Activated naive CD4-positive, alpha-beta T cell treated with anti-CD3 and anti-CD28 coated beads, Interleukin-2, amount 10 ng/mL, durations not matched to agents 7 days and 5 days (primary cell): ENCODE measurements at places on chromosomes 16 and 17.
A peak's percentile ranks its signal among the peaks of the same experiment; 100 is the strongest.

DNA sequence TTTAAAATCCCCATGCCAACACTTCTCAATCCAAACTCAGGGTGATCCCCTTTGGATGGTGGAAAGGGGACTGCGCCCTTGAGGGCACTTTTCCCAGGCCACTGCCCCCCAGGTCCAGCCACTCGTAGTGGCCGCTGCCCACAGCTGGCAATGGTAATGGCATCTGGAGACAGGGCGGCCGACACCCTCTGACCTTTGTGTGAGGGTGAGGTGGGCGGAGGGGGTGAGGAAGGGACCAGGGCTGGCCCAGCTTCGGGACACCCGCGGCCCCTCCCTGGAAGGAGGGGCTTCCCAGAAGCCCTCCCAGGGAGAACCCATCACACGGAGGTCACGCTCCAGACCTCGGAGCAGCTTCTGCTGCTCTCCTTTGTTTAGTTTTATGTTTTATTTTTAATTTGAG is 289.7 kb downstream of the FOXL1 start:
- no peak for DNase-seq

DNA sequence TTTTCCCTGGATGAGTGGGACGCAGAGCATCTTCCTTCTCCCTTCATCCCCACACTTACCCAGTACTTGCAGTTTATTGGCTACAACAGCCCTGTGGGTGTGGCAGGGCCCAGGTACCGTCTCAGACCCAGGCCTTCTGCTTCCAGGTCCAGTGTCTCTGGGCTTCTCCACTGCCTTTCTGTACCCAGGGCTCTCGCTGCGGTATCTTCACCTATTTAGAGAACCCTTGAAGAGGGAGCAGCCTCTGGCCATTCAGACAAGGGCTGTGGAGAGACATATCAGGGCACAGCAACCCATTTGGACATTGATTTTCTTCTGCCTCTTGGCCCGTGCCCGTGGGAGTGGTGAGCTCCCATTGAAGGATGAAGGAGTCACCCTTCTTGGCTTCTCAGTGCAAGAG is 17.3 kb downstream of the TBX4 start:
- no peak for DNase-seq

GRCh38 chr16:13189250-13189649 is 287.9 kb downstream of the SHISA9 start:
- DNase-seq: no peak

DNA sequence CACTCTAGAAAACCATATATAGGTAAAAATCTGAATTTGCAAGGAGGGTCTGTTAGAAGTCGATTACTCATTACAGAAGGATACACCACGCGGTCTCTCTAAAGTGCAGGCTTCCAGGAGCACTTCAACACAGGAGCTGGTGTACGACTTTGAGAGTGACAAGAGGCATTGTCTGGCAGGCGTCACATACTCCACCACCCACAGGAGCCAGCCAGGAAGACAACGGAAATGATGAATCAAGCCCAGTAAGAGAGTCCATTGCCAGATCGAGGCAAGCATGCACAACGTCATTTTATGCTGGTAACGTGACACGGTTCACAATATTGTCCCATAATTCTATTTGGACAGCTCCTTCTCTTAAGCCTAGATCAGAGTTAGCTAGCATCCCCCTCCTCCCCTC is 15.0 kb upstream of the CACNG4 start:
- DNase-seq: no peak

DNA sequence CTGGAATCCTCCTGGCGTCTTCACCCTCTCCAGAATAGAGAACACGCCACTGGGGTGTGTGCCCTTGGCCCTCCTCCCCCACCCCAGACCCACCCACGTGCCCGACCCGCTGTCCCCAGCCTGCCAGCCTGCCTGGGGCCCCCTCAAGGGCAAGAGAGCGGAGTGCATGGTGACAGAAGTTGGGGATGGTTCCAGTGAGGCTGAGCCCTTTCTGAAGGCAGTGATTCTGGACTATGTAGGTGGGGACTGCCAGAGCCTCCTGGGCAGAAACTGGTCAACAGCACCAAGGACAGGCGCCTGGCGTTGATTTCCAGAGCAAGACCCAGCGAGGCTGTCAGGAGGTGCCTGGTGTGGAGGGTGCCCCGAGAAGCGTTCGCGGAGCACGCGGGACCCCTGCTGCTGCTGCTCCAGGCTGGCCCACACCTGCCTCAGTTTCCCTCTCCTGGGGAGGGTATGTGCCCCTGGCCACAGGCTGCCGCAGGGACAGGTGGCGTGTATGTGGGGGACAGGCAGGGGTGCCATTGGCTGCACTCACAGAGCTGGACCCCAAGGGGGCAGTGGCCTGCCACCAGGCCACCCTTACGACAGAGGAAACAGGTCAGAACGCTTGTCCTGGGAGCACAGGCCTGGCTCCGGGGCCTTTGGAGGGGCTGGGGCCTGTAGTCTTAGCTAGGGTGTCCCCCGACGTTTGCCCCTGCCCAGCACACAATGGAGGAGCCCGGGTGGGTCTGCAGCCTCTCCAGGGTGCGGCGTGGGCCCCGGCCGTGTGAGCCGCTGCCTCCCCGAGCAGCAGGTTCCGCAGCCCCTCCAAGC is 1.2 kb downstream of the SSTR5 start:
- DNase-seq: no peak

GRCh38 chr17:74520016-74520434 is 11.2 kb downstream of the CD300LB start:
- no peak for DNase-seq

DNA sequence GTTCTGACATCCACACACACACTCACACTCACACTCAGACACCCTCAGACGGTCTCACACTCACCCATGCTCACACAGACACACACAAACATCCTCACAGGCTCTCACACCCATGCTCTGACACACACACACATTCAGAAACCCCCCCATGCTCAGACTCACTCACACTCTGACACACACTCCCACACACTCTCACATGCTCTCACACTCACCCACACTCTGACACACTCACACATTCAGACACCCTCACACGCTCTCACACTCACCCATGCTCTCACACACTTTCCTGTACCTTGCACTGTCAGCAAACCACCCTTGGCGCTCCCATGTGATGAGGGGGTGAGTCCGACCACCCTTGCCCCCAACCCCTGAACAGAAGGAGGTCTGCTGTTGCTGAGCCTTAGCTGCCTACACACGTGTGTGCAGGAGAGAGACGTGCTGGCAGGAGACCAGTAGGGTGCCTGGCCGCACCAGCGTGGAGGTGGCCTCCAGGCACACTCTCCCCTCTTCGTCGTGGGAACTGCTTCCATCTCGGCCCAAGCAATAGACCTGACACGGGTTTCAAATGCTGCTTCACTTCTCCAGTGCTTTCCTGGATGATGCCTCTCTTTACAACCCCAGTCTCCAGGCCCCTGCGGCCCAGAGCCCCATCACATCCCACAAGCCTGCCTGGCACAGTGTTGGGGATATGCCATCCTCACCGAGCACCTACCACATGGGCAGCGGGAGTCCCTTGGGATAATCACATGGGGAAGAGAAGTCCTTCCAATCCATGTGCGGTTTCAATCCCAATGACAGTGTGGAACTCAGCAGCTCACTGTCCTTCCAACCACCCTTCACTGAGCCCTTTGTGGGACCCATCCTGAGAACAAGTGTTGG is 267.8 kb upstream of the FOXF1 start:
- DNase-seq: no peak

- DNase-seq: no peak
Measured at GRCh38 chr17:32927724-32928585, at the start of gene TMEM98. Gene TMEM98, plus strand, starts transcription at chr17:32928153. Its CDS starts 3,376 bp downstream, at chr17:32931529.

- no peak for DNase-seq
Measured at GRCh38 chr17:42857389-42857788, 6.4 kb downstream of the AOC3 start.

DNA sequence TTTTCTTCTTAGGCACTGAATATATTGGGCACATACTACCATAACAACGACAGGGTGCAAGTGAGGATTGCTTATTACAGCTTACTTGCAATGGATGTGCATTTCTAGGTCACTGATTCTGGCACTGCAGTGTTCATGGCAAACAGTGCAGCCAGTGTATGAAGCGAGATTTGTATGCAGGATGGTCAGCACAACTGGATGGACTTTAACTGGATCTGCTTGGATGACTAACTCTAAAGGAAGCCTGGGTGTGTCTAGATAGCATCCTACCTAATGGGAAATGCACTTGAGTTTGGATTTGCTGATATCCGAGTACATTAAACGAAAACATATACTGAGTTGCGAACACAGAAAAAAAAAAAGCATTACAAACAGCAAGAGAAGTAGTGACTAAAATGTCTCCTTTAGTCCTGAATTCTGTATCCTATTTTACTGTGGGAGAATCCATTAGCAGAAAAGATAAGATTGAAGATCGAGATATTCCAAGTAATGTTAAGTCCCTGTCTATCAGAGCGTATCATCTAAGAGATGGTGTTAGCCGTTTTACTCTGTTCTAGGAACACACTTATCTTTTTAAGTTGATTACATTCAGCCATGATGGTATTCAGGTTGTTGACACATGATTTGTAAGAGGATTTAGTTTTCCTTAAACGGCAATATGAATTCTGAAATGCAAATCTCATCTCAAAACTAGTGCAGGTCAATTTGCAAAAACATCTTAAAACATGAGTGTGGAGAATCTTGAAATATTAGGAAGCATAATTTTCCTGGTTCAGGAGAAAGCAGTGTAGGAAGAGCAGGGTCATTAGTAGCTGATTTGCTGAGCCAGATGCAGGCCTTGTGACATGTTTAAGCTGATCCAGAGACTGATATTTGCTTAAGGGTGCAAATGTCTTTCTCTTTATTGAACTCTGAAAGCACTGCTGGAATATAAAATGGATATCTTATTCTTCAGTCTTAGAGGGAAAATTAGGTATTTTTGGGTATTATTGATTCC is 142.6 kb upstream of the CPHXL start:
- DNase-seq: no peak

- no peak for DNase-seq
Measured at GRCh38 chr16:52318302-52319009, 228.5 kb downstream of the TOX3 start.

DNA sequence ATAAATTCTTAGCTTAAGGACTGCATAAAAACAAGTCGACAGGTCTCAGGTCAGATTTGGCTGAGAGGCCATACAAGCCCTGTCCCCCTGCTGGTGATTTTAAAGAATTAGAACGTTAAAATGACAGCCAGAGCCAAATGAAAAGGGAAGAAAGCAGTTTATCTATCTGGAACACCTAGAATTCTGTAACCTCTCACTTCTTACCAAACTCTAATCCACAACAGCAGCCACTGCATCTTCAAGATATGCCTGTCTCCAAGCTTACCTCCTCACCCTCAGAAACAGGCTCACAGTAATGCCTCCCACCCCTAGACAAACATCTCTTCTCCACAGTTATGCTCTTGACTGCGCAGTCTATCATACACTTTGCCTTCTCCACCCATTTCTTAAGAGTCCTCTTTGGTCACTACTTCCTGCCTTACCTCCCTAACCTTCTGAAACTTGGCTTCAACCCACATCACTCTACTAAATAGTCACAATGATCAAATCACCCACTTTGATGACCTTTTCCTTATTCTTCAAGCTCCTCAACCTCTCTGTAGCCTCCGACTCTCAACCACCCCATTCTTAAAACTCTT is 14.2 kb downstream of the ANKFY1 start:
- DNase-seq: no peak

- DNase-seq: no peak
Measured at GRCh38 chr17:82407255-82407654, 10.9 kb upstream of the HEXD start.

GRCh38 chr16:1078579-1079021 is 6.1 kb downstream of the SSTR5 start:
- no peak for DNase-seq

DNA sequence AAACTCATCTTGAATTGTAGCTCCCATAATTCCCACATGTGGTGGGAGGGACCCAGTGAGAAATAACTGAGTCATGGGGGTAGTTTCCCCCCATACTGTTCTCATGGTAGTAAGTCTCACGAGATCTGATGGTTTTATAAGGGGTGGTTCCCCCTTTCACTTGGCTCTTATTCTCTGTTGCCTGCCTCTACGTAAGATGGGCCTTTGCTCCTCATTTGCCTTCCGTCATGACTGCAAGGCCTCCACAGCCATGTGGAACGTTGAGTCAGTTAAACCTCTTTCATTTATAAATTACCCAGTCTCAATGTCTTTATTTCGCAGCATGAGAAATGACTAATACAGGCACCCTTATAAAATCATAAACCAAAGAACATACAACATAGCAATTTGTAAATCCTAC is 79.0 kb downstream of the XYLT1 start:
- no peak for DNase-seq

GRCh38 chr16:47150067-47150466 is 6.3 kb upstream of the NETO2 start:
- peak; percentile 38 for DNase-seq

GRCh38 chr17:42310787-42311215 is 22.5 kb downstream of the STAT5A start:
- no peak for DNase-seq

DNA sequence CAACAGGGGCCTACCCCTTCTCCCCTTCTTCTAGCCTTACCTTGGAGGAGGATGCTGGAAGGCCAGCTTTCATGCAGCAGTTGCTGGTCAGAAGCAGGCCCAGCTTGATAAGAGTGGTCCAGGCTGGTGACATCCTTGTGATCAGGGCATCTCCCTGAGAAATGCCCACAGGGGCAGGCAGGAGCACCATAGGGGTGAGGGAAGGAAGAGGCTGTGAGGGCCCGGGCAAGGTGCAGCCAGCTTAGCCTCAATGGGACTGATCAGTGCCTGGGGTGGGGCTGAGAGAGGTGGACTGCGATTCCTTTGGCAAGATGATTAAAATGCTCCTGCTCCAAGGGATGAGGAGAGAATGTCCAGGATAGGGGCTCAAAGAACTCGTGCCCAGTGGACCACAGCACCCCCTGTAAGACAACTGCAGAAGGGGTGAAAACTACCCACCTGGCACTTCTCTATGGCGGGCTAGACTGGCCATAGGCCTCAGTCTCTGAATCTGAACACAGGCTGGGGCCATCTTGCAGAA is 9.5 kb upstream of the GALK1 start:
- DNase-seq: no peak

DNA sequence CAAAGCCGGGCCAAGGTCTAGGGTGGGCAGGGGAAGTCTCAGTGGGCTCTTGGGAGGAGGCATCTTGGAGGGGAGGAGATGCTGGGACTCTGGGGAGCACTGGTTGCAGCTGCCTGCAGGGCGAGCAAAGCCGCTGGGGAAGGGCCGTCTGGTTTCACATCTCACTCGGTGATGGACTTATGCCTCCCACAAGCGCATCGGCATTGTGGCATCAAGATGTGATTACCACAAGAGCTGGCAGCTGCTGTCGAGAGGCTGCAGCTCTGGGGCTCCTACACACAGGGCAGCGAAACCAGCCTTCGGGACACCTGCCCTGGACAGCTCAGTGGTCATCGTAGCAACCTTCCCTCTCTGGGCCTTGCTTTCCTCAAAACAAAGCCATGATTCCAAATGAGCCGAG is 3.1 kb upstream of the KCNJ12 start:
- no peak for DNase-seq

DNA sequence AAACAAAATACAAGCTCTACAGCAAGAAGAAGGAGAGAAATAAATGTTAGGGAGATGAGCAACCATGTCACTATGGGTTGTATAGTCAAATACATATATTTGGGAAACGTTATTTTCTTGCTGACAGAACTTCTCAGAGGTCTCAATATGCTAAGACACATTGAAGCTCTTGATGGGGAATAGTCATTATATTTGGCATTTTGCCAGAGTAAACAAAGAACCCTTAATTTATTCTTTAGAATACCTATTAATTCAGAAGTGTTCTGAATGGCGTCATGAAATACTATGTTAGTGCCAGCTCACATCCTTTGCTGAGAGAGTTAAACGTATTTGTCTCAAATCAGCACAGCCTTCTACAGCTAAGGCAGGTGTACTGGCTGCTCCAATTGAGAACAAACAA is 458.9 kb downstream of the CDH13 start:
- DNase-seq: no peak

GRCh38 chr16:88601313-88602036 is 31.3 kb downstream of the ZC3H18 start:
- no peak for DNase-seq

- DNase-seq: no peak
Measured at GRCh38 chr16:70433458-70434103, 5.3 kb downstream of the ST3GAL2 start.
